ENCODE measurements at places on chromosomes 2 and 18.

- no peak for DNase-seq
Observed at GRCh38 chr2:71150082-71150816, 19.8 kb downstream of the MPHOSPH10 start.

DNA sequence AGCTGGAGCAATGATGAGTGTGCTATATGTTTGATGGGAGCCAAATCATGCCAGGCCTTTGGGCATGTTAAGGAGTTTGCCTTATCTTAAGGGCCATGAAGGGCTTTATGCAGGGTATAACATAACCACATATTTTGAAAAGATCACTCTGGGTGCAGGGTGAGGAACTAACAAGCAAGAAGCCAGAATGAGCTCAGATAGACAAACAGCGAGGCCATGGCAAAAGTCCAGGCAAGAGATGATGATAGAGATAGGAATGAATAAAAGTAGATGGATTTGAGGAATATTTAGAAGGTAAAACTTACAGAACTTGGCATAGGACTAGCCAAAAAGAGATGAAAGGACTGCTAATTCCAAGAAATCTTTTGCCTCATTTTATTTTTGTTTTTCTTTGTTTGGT lies 6.7 kb downstream of the GALNT3 start:
- no peak for DNase-seq

- no peak for DNase-seq
Observed at GRCh38 chr2:104584393-104584792, 269.5 kb upstream of the POU3F3 start.

DNA sequence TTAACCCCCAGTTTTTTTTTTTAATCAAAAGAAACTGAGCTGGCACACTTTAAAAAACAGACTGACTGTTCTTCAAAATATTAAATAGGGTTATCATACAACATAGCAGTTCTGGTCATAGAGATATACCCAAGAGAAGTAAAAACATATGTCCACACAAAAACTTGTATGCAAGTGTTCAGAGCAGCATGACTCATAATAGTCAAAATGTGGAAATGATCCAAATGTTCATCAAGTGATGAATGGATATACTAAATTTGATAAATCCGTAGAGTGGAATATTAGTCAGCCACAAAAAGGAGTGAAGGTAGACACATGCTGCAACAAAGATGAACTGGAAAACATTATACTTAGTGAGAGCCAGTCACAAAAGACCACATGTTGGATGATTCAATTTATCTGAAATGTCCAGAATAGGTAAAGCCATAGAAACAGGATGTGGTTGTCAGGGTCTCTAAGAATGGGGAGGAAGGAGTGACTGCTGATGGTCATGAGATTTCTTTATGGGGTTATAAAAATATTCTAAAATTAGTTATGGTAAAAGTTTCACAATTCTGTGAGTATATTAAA lies 5.1 kb downstream of the SMIM21 start:
- no peak for DNase-seq

DNA sequence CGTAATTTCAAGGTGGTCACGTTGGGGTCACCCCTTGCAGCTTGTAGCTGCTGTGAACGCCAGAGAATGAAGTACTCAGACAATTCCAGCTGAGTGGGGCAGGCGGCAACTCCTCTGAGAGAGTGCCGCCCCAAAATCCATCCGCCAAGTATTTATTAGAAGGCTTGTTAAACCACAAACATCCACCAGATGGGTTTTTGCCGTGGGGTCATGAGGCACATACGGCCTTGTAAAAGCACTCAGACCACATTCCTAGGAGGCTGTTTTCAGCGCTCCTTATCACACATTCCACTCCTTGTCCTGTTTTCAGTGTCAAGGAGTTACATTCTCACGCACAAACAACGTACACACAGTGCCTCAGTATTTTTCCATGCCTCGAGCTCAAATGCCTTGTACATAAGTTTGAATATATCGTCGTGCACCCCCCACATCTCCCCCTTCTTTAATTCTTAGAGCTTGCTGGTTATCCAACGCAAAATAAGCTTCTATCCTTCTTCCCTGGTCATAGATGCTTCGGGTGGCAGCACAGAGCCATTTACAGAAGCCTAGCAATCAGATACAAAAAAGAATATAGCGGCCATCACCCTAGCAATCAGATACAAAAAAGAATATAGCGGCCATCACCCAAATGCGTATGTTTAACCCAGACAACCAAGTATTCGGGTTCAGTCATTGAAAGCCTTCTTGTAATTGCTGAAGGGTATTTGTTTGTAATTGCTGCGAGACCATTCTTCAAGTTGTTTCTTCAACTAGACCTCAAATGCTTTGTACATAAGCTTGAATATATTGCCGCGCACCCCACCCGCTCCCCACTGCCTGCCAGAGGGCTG lies 7.3 kb downstream of the ALPP start:
- DNase-seq: no peak

- no peak for DNase-seq
Observed at GRCh38 chr2:184137955-184138354, 460.4 kb upstream of the ZNF804A start.

- no peak for DNase-seq
Observed at GRCh38 chr2:52639692-52640091, 1127.9 kb upstream of the CHAC2 start.

DNA sequence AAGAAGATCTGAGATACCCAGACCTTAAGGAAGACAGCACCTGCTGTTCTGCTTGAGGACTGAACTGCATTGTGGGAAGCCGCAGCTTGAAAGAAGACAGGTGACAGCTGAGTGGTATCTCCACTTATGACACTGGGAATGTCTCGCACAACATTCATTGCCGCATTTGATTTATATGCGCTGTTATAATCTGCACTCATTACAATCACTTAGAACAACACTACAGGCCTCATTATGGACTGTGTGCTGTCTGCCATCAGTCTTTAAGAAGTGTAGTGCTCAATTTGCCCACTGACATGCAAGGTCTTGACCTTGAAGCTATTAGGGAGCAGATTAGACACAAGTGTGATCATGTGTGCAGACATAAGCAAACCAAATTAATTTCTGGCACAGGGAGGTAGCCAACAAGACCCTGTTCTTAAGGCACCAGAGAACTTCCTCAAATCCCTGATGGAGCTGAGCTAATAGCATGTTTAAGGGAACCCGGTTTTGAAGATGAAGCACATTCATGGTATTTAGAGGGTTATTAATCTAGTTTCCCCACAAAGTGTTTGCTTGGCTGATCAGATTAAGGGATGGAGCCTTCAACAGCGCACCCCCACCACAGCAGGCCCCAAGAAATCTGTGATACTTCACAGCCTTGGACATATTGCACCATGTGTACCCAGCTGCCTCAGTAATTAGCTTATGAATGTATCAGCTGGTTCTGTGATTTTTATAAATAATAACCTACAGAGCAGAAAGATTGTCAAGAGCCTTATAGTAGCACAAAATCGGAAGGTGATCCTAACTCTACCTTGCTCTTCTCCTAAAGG lies 146.8 kb downstream of the SATB2 start:
- no peak for DNase-seq

GRCh38 chr2:239553376-239554000 lies 152.7 kb upstream of the HDAC4 start:
- no peak for DNase-seq

GRCh38 chr2:42974169-42974720 lies 181.9 kb upstream of the HAAO start:
- no peak for DNase-seq

GRCh38 chr2:60958361-60958760 lies 59.2 kb upstream of the PEX13 start:
- DNase-seq: no peak

All from T-helper 22 cell (primary cell).